ENCODE measurements at places on chromosomes 16 and 17. TPM values are rescaled to one million over a fixed set of nuclear protein-coding genes. Genes with fewer than 3 reads are reported as not detected.

Gene WNK4
- total RNA-seq = 1.3 TPM

Gene MCRIP2
- total RNA-seq = 43.8 TPM

Gene HS3ST4
- not detected for total RNA-seq

Gene KRT40
- not detected for total RNA-seq

Gene NLK
- 9.3 TPM for total RNA-seq

Gene KCNJ18
- not detected for total RNA-seq

Gene TENT4B
- 11.8 TPM for total RNA-seq

Gene KRT33B
- not detected for total RNA-seq
